Fibroblast of villous mesenchyme (primary cell): ENCODE measurements at places on chromosomes 1 and 21. TPM values are rescaled to one million over a fixed set of nuclear protein-coding genes. Genes with fewer than 3 reads are reported as not detected.

DNA sequence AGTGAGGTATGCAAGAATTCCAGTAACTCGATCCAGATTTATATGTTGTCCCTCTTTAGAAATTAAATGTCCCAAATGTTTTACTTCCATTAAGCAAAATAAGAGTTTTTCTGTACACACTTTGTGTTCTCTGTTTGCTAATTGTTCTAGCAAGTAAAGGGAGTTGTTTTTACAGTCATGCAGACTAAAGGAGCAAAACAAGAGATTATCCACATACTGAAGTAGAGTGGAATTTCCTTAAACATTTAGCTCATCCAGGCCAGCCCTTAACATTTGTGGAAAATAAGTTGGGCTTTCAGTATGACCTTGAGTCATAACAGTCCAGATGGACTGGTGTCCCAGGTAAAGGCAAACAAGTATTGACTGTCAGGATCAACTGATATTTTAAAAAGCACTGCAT is 44.1 kb upstream of the TINAGL1 start:
- DNase-seq = peak; percentile 36

DNA sequence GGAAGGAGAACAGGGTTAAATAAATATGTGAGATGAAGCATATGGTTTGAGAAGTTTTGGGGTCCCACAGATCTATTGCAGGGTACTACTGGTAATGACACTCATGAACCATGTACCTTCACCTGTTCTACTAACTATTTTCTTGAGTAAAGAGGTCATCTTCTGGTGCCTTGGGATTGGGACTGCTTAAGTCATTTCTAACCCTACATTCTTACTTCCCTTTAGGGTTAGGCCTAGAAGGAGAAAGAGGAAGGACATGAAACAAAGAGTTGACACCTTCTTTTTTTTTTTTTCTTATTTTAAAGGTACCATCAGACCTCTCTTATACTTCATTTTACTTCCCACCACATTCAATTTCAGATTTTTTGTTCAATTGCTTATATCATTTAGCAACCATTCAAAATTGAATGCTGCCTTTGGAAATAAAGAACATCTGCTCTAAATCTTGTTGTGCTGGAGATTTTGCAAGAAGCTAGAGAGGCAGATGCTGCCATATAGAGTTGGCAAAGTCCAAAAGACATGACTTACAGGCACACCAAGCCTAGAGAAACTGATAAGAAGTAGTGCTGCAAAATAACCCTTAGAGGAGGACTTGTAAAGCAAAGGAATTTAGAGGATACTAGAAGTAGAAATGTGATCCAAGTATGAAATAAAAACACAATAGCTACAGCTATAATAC is 374.4 kb upstream of the ST6GALNAC5 start:
- DNase-seq = no peak

DNA sequence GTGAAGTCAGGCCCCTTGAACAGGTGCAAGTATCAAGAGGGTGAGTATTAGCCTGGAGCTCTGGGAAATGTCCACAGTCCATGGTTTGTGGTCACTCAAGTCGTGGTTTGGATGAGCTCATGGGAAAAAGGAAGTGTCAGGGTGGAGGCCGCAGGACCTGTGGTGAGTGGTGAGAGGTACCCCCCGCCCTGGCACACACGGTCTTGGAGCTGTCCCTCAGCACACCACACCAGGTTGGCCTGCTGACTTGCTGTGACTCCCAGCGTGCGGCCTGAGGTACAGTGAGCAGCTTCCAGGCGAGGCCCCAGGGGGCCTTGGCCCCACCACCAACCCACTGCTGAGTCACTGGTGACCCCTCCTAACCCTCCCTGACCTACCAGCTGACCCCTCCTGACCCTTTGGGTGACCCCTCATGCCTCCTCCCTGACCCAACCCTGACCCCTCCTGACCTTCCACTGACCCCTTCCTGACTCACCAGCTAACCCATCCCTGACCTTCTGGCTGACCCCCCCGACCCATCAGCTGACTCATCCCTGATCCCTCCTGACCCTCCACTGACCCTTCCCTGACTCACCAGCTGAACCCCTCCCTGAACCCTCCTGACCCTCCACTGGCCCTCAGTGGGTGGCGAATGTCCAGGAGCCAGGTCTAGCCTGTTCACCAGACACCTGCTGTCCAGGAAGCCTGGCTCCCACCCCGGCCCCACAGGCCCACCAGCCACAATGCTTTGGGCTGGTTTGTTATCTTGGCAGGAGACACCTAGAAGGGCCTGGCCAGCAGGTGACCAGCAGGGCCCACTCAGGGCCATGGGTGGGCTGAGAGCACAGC is 34.8 kb upstream of the RNF187 start:
- peak; percentile 22 for DNase-seq

DNA sequence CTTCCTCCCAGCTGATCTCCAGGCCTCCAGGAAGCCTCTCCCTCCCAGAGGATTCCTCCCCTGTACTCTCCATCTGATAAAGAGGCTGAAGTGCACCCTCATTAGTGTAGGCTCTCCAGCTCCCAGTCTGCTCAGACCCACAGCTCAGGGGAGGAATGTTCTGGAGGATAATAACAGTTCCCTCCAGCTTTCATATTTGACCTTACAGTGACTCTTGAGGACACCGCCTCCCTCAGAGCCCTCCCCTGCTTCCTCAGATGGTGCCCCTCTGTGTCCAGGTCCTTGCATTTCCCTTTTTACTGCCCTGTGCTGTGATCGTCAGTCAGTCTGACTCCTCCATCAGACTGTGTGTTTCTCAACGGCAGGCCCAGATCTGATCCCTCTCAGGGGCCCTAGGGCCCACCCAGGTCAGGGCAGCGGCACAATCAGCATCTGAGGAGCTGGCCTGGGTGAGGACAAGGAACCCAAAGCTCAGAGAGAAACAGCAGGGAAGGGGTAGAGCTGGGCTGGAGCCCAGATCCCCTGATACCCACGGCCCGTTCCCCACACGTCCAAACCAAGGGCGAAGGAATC is 1.1 kb upstream of the SHISAL2A start:
- DNase-seq = no peak

GRCh38 chr1:235093013-235093695 is 35.5 kb downstream of the TOMM20 start:
- DNase-seq = peak; percentile 76

GRCh38 chr1:71698186-71698585 is 584.2 kb downstream of the NEGR1 start:
- no peak for DNase-seq

- peak; percentile 11 for DNase-seq
Measured at GRCh38 chr1:180793451-180793850, 119.2 kb upstream of the KIAA1614 start.

DNA sequence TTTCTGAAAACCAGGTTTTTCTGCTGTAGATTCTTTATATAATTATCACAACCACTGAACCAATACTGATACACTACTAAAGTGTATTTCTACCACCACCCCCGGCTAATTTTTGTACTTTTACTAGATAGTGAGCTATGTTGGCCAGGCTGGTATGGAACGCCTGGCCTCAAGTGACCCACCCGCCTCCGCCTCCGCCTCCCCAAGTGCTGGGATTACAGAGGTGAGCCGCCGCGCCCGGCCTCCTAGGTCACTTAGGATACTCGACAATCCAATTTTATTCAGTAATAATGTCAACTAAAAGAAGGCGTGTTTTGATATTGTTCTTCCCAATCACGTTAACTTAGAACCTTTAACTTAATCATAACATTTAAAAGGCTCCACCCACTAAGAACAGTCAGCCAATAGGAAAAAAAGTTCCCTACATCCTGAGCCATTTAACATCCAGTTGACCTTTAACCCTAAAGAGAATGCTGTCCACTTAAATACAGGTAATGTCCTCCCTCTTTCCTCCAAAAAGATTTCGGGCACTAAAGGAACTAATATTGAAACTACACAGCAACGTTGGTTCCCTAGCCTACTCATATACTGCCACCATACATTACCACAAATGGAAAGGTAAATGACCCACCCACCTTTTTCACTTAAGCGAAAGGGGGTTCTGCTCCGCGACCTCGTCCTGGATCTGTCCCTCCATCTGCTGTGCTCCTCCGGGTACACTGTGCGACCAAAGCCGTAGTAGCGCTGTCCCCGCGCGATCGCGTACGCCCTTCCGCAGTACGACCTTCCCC is 1.2 kb downstream of the RSRP1 start:
- DNase-seq = peak; percentile 57

- peak; percentile 73 for DNase-seq
Measured at GRCh38 chr1:32063261-32063681, 9.5 kb upstream of the TMEM39B start.

DNA sequence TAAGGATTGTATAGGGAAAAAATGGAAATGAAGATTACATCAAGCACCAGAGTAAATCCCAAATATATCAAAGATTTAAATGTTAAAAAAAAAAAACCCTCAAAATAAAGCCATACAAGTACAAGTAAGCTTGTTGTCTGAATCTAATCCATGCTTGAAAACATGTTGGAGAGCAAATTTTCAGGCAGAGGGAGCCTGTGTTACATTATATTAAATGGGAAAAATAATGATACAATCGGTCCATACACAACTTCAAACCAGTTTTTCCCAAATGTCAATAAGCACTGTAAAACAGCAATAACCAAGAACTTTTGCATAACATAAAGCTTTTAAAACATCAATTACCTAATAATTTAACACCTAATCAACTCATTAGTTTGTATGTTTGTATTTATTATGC is 949.4 kb upstream of the ADGRL4 start:
- DNase-seq = no peak

DNA sequence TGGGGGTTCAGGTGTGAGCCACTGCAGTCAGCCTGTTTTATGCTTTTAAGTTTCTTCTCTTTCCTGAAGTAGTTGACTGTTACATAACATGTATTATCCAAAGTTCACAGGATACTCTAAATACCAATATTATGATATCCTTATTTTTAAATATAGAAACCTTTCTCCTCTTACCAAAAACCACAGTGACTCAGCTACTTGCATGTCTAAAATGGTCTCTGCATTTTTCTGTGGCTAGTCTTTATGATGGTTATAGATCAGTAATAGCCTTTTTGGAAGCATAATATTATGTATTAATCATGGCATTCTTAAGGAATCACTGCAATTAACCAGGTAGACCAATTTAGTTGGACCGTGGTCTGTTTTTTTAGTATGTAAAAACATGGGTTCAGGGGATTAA is 210.8 kb upstream of the CACYBP start:
- peak; percentile 37 for DNase-seq

DNA sequence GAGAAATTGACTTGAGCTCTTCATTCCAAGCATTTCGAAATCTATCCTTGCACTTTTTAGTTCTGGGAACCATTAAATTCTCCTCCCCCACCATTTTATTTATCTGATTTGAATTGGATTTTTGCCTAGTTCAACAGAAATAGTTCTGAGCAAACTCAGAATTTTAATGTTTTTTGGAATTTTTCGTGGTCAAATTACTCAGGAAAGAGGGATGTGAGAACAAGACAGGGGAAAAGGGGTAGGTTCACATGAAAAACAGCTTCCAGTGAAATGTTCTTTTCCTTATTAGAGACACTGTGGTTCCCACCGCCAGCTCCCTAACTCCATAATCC is 5.7 kb upstream of the ZNF697 start:
- peak; percentile 44 for DNase-seq

DNA sequence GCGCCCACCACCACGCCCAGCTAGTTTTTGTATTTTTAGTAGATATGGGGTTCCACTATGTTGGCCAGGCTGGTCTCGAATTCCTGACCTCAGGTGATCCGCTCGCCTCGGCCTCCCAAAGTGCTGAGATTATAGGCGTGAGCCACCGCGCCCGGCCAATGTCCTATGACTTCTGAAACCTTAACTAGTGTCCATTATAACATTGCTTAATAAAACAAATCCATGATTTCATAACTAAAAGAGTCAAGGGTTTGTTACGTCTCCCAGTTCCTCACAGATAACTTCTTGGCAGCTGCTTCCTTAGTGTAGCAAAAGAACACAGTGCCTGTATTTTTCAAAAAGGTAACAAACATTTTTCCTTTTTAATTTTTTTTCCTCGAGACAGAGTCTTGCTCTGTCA is 53.6 kb downstream of the FBXO42 start:
- DNase-seq = no peak

DNA sequence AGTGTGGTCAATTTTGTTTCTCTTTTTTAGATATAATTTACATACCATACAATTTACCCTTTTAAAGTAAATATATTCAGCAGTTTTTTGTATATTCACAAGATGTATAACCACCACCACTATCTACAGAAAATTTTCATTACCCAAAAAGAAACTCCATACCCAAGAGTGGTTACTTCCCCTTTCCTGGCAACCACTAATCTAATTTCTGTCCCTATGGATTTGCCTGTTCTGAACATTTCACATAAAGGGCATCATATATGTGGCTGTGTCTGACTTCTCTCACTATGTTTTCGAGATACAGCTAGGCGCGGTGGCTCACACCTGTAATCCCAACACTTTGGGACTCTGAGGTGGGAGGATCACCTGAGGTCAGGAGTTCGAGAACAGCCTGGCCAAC is 13.6 kb downstream of the PACC1 start:
- DNase-seq = no peak

DNA sequence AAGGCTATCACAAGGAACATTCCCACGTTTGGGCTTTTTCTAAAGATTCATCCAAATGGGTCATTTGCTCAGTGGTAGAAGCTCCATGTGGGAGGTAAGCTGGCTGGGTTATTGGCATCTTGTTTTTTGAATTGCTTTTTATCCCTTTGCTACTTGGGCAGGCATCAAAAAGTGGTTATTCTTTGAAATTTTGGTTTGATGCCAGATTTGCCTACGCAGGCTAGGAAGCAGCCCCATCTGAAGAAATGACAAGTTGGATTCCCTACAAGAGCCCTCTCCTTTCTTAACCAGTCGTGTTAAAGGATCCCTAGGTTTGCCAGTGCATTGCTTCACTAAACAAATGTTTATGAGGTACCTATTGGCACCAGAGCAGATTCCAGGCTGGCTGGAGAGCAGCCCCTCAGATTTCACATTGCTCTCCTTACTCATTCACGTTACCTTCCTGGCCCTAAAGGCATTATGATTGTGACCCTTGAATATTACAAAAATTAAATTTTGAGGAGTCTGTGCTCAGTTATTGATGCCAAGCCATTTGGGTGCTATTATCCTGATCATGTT is 38.8 kb downstream of the ARID1A start:
- DNase-seq = no peak

The ELAPOR1 gene
- total RNA-seq = 0.43 and 0.64 TPM in 2 replicates

The NUP210L gene
- under 0.01 TPM in 1 of 2 replicates, not detected in the other for total RNA-seq

The COPA gene
- 295 and 322 TPM in 2 replicates for total RNA-seq

The SLC26A9 gene
- not detected in 2 replicates for total RNA-seq

The AMPD1 gene
- not detected in 2 replicates for total RNA-seq

The PWP2 gene
- 13.5 and 31.5 TPM in 2 replicates for total RNA-seq

The GPR61 gene
- under 0.01 TPM in 1 of 2 replicates, not detected in the other for total RNA-seq

The UQCRHL gene
- total RNA-seq = 1.3 and 1.9 TPM in 2 replicates
